ENCODE measurements at places on chromosomes 7 and 10.

DNA sequence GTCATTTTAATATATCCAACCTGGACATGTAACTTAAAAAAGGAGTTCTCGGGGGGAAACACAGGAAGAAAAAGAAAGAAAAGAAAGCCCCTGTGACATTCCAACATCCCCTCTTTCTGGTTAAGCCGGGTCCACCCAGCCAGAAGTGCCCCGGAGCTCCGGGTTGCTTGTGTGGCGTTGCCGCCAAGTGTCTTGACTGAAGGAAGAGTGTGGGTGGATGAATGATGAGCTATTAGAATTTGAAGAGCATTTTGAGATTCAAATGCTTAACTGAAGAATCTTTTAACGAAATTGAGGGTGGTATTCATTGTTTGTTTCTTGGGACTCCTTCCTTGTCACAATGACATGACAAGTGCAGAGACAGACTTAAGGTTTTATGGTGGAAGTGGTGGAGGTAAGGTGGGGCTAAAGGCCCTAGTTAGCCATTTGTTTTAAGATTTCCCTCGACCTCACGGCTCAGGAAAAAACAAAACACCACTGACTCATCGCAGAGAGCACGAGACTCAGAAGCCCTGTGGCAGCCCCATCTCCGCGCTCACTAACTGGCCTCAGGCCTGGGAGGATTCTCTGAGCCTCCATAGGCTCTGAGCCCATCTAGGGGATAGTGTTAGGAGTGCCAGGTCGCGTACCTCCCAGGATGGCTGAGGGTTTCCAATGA lies 1.8 kb upstream of the GLI3 start:
- DNase-seq, result peak; percentile 51

DNA sequence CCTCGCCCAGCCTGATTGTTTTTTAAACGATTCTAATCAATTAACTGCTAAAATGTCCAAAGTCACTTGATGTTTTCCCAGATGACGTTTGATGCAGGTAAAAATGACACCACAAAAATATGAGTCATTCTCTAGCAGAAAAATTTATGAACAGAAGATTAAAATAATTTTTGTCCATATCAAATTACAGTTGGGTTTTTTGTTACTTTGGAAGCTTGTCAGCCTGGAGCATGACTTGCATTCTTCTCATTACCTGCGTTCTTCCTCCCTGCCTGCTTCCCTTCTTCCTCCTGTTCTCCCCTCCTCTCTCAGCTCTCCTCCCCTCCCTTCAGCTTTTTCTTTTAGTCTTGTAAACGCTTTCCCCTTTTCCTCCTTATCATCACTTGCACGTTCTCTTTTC lies 18.7 kb downstream of the IL15RA start:
- DNase-seq, result no peak

DNA sequence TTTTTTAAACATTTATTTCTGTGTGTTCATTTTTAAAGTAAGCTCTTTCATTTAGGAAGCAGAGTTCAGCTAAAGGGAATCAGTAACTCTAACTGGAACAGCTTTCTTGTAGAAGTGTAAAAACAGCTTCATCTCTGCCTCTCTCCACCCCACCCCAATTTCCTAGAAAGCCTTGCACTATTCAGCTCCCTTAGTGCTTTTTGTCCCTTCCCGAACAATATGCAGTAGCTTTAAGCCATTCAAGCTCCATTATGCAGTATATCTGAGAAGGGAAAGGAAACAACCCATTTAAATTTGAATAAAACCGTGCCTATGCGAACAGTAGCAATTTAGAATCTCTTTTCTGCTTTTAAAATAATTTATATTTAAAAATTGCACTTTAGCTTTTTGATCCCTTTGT lies 134.5 kb downstream of the TRIL start:
- DNase-seq, result no peak

- peak; percentile 69 for DNase-seq
Measured at GRCh38 chr10:14519785-14520184, 189.1 kb upstream of the FRMD4A start.

DNA sequence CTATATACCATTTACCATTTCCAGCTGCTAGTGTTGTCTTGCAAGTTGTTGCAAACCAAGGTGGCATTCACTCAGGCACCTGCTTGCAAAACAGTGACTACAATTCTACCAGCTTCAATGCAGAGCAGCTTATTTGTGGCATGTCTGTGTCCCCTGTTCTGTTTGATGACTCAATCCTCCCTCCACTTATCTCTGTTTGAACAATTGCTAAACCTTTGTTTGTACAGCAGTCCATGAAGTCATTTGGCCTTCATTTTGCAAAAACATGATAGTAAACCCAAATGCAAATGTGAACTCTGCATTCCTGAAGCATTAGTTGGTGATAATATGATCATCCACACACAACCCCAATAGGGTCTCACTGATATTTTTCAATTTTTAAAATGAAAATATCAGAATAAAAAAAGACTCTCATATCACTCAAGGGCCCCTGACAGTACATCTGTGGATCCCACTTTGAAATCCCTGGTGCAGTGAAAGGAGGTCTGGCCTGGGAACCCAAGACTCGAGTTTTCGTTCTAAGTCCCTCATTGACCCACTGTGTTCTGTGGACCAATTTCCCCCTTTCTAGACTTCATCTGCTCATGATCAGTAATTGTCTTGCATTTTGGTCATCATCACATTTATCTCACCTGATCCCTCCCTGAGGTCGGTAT lies 425.4 kb downstream of the RPS24 start:
- DNase-seq, result no peak

- no peak for DNase-seq
Measured at GRCh38 chr7:150334108-150334507, 7.3 kb downstream of the RARRES2 start.

DNA sequence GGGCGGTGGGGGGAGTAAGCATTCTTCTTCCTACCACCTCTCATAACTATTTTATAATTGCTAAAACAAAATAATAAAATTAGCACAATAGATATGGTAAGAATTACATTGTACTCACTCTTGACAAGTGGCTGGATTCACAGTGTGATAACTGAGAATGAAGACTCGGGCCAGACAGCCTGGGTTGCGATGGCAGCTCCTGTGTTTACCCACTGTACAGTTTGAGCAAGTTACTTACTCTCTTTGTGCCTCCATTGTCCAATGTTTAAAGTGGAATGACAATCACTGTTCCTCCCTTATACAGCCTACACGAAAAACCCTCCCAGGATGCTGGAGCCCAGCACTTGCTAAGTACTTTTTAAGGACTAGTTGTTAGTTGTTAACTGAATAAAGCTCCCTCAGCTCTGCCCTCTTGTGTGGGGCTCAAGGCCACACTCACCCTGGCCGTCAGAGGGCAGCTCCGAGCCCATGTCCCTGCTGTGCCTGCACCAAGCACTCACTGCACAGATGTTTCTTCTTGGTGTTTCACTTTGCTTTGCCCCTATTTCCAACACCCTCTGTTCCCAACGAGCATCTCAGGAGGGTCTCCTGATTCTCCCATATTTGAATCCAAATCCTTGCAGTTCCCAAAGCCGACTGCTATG lies 56.4 kb upstream of the NPS start:
- DNase-seq, result peak; percentile 57

DNA sequence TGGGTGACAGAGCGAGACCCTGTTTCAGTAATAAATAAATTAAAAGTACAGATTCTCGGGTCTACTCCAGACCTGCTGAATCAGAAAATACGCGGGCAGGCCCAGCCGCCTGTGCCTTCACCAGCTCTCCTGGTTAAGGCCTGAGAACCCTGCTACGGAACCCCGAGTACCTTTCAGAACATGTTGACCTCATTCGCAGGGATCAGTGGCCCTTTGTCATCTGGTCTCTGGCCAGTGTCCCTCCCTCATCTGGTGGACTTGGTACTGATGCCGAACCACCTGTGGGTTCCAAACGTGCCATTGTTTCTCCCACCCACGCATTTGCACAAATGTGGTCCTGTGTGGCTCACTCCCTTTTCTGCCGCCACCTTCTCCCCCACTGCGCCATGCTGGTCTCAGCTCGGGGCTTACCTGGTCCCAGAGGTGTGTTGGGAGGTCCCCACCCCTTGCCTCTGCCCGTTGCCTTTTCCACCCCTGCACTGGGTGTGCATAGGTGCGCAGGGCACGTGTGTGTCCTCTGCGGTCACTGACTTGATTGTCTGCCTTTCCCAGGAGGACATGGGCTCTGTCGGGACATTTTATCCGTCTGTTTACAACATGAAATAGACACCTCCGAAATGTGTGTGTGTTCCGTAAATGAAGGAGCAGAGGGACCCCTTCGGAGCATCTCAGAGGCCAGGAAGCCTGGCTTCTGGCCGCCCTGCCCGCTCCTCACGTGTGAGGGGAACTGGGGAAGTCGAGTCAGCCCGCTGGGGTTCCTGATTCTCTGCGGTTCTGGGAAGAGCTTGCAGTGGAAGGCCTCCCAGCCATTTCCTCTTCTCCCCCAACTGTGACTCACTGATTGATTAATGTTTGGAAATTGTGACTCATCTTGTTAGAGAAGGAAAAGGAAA lies 135.2 kb downstream of the CUX1 start:
- no peak for DNase-seq

GRCh38 chr10:79047875-79048638 lies 20.7 kb upstream of the ZMIZ1 start:
- no peak for DNase-seq

DNA sequence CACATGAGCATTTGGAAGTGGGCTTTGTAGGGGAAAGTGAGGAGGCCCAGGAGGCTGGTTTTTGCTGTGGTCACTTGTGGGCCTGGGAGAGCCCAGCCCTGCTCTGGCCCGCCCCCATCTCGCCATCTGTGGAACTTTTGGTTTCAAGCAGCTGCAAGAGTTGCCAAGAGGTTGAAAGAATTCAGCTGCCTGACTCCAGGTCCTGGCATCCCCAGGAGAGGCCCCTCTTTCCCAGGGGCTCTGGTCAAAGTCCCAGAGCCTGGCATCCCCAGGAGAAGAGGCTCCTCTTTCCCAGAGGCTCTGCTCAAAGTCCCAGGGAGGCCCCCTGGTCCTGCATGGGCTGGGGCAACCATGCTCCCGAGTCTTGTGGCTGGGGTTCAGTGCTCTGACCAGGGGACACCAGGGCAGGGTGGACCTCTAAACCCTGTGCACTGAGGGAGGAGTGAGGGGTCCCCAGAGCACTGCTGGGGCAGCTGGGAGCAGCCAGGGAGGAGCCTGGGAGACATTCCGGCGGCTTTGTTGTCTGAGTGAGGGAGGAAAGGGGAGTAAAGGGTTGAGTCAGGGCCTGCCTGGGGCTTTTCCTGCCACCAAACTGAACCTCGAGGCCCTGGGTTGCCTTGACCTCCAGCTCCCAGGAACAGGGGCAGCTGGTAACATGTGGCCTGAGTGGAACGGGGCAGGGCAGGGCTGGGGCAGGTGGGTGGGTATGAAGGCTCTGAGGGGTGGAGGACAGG lies 27.7 kb upstream of the CSGALNACT2 start:
- DNase-seq, result no peak

- no peak for DNase-seq
Measured at GRCh38 chr10:124204726-124205125, 111.3 kb upstream of the CHST15 start.

GRCh38 chr7:137296576-137296975 lies 47.0 kb downstream of the PTN start:
- DNase-seq, result no peak

DNA sequence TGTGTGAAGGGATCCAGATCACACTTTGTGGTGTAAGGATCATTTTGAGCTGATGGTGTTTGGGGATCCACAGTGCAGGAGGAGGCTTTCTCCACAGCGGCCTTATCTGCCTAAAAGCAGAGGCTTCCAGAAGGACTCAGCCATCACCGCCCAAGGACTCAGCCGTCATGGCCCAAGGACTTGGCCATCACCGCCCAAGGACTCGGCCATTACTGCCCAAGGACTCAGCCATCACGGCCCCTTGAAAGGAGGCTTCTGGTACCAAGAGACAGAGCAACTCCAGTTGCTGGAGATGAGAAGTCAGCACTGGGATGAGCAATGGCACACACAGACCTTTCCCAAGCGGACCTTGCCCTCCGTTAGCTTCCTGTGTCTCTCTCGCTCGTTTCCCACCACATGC lies 6.0 kb upstream of the CFAP46 start:
- no peak for DNase-seq

DNA sequence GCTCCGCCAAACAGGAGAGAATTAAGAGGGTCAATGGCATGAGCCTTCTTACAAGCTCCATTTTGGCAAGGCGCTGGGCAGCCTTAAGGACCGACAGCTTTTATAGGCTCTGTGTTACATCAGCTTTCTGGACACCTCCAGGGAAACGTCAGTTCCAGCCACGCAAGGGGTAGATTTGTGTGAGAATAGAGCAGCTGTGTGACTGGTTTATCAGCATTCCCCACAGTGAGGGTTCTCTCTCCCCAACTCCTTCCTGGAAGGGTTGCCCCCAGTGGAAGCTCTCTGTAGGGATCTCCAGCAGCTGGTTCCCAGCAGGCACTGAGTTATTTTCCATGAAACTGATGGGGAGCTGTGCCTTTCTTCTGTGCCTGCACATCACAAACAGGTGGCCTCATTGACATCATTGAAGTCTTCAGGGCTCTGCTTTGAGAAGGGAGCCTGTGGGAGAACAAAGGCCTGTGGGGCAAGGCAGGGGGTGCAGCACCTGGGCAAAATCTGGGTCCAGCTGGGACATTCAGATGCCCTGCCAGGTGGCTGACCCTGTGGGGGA lies at the start of gene CUZD1:
TSS of gene CUZD1 (minus strand) at position 75 of the 550 bp plus-strand sequence. CDS start at position 61, 14 bp downstream.
- peak; percentile 77 for DNase-seq

DNA sequence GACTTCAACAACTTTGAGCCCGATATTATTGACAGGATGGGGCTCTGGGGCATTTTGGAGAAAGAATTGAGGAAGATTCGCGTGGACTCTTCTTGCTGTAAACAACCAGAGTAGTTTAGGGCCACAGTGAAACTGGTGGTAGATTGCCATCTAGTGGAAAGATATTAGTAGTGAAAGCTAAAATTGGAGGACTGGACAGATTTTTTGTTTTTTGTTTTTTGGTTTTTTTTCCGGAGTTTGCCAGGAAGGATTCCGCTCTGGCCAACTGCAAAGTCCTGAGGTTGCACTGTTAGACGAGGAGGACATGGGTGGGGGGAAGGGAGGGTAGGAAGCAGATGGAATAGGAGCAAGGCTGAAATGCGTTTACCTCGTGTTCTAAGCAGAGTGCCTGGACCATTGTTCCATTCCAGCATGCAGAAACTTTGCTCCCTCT lies 11.7 kb downstream of the NOBOX start:
- DNase-seq, result peak; percentile 83

DNA sequence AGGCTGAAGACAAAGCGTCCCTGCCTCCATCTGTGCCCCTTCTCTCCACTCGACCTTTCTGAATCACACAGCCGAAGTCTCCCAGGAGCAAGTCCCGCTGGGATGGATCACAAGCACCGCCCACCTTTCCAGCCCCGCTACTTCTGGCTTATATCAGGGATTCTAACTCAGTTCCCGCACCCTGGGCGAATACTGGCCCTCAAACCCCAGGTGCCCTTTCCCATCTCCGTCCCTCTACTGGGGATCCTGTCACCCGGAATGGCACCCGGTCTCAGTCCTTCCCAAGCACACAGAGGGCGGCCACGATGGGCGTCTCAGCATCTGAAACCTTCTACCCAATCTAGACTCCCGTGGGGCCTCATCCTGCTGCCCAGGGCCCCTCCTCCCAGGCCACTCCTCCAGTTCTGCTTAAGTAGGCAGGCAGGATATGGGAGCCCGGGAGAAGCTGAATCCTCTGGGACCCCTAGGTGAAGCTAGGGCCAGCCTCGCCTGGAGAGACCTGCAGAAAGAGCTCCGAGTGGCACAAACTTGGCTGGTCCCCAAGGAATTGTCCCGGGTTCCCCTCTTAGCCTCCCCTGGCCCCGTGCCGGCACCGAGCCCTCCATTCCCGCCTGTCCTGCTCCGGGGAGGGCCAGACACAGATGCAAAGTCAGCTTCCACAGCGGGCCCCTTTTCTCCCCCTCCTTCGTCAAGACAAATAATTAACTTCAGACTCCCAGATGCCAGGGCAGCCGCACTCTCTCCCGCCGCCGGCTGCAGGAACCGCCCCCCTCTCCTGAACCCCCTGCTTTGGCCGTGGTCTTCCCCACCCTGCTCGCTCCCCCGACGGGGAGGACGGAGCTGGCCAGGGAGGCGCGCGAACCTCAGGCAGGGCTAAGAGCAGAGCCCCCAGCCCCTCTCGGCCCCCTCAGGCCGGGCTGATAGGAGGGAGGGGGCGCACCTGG lies 612 bp downstream of the KCP start:
- DNase-seq, result peak; percentile 74
